Esophagus squamous epithelium (tissue), 5 donors: ENCODE measurements at places on chromosomes 3 and 15.

DNA sequence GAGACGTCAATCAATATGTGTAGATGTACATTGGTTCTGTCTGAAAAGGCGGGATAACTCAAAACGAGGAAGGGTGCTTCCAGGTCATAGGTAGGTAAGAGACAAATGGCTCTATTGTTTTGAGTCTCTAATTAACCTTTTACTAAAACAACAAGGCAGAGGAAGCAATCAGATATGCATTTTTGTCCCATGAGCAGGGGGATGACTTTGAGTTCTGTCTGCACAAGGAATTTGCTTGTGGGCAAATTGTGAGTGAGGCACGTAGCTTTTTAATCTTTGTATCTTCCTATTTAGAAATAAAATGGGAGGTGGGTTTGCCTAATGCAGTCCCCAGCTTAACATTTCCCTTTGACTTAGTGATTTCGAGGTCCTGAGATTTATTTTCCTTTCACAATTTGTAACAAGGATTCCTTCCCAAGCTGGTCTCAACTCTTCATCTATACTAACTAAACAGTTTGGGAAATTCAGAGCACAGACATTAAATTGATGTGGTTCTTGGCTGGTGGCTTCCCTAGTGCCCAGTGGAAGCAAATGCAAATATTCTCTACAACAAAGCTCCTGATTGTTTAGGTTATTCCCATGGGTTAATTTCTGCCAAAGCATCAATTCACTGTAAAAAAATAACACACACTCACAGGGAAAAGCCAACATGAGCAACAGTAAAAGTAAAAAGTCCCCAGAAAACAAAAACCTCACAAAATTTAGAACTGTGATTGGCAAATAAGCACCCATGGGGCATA, 738.8 kb upstream of the SGO1 start:
- DNase-seq = no peak

DNA sequence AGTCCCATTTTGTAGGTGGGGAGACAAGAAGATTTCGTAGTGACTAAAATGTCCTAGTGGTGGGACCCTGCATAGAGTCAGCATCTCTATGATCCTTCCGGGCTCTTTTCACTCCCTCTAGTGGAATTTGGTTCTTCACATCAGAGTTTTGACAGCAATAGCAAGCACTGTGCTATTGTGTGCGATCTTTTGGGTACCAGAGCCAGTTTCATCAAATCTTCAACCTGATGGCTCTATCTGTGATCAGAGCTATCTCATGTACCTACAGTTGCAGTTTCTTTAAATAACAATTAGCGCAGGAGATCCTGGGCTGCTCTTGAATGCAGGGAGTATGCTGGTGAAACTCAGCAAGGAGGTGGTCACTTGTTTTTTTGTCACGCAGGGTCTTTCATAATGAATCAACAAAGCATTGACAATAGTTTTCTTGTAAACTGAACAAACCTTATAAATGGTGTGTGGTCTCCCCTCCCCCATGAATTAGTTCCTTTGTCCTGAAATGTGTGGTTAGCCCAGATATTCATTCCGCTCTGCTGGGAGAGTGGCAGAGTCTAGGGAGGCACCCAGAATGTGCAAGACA, 257.2 kb upstream of the SOX2 start:
- DNase-seq = no peak

DNA sequence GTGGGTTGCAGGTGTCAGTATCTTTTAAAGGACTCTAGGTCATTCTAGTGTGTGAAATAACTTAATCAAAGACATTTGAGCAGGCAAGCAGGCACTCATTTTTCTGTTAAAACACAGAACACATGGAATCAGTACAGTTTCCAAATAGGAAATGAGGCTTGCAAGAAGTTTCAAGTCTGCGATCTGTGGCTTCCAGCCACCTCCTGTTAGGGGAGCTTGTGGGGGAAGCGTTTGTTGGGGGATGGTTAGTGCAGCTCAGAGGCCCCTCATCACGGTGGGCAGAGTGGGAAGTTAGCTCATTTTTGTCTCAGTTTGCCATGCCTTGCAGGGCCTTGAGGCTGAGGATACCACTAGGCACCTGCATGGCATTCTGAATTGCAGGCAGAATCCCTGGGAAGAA, 59.9 kb downstream of the SLC6A11 start:
- DNase-seq = no peak

DNA sequence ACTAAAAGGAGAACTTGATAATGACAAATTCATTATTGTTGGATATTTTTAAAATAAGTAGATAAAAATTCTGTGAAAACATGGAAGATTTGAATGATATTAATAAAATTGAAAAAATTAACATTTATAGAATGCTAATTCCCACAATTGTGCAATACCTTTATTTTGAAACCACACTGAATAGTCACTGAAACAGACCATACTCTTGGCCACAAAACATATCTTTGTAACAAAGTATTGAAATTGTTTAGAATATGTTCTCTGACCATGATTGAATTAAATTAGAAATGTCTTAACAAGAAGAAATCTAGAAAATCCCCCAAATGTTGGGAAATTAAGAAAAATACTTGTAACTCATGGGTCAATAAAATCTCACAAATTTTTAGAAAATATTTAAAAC, 49.2 kb downstream of the ARHGAP11B start:
- DNase-seq = no peak

DNA sequence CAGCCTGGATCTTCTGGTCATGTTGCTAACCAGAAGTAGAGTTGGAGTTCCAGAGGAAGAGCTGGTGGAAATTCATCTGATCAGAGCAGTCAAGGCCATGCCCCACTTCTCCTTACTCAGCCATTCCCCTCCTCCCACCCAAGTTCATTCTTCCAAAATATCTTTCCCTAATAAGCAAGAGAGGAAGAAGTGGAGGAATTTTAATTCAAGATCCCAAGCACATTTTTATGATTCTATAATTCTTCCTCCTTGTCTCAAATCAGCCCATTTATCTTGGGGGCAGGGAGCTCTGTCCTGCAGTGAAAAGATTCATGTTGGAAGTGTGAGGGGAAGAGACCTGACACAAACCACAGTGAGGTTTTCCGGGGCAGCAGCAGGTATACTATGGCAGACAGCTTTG, 85.0 kb upstream of the GALNT15 start:
- DNase-seq = no peak

DNA sequence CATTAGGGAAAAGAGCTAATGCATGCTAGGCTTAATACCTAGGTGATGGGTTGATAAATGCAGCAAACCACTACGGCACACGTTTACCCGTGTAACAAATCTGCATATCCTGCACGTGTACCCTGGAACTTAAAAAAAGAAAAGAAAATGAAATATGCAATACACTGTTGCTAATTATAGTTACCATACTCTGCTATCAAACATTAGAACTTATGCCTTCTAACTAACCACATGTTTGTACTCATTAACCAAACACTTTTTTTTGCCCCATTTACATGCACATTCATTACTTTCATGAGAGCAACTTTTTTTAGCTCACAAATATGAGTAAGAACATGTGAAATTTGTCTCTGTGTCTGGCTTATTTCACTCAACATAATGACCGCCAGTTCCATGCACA, 253.1 kb downstream of the CGGBP1 start:
- no peak for DNase-seq

GRCh38 chr3:197963019-197963637, 3.1 kb downstream of the LMLN start:
- DNase-seq = no peak

GRCh38 chr15:39124155-39124552, 456.7 kb upstream of the THBS1 start:
- no peak for DNase-seq

DNA sequence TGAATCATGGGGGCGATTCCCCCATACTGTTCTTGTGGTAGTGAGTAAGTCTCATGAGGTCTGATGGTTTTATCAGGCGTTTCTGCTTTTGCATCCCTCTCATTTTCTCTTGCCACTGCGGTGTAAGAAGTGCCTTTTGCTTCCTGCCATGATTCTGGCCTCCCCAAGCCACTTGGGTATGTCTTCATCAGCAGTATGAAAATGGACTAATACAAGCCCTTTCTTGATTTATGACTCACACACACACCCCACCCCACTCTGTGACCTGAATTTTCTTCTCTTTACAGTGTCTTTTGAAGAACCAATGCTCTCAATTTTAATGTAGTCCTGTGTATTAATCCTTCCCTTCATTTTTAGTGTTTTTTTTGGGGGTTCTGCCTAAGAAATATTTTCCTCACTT, 244.8 kb downstream of the PLCL2 start:
- no peak for DNase-seq

GRCh38 chr15:62505762-62506161, 340.7 kb upstream of the C2CD4B start:
- DNase-seq = no peak

- DNase-seq = no peak
Observed at GRCh38 chr3:176906046-176906905, 291.0 kb downstream of the TBL1XR1 start.

DNA sequence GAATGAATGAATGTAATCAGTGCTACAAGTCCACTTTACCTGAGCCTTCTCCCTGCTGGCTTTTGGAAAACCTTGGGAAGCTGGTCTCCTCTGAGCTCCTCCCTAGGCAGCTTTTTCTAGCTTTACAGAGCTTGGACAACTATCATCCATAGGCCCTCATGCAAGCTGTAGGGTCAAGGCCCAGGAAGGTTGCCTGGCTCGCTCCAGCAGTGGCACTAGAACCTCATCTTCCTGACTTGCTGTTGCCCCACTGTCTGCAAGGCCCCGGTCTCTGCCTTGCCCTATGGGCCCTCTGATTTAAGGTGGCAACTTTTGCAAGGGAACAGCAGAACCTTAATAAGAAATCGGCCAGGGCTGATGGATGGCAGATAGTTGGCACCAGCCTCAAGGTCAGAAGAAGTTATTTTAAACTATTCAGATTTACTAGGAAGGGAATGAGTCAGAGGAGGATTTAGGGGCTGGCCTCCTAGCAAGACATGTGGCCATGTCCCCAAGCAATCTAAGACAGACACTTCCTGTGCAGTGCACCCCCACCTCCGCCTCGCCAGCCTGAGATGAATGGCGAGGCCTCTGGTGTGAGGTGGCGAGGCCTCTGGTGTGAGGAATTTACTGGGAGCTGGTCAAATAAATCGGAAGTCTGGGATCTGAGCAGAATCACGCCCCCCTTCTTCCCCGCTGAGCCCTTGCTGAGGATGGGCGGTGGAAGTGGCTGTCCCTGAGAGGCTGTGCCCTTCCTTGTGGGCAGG, 180.8 kb downstream of the MEGF11 start:
- no peak for DNase-seq

- DNase-seq = no peak
Observed at GRCh38 chr3:98705694-98706093, 57.4 kb upstream of the ST3GAL6 start.

GRCh38 chr3:126029241-126029640, 54.7 kb downstream of the SLC41A3 start:
- no peak for DNase-seq

- DNase-seq = no peak
Observed at GRCh38 chr3:14822670-14823390, 4.1 kb downstream of the FGD5 start.

DNA sequence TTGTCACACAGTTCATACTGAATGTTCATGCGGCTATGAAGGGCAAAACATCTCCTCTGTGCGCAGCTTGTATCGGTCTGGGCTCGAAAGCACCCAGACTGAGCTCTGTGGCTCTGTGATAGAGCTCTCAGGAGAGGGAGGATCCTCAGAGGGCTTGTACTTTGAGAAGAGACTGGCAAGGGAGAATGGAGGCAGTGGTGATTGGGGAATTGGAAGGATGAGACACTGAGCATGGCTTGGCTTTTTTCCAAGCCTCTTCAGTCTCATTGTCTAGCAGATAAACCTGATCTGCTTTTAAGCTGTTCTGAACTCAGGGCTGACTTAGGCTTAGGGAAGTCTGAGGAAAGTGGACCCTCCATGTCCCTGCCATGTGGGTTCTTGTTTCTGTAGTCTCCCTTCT, 43.0 kb downstream of the RAD54L2 start:
- no peak for DNase-seq

DNA sequence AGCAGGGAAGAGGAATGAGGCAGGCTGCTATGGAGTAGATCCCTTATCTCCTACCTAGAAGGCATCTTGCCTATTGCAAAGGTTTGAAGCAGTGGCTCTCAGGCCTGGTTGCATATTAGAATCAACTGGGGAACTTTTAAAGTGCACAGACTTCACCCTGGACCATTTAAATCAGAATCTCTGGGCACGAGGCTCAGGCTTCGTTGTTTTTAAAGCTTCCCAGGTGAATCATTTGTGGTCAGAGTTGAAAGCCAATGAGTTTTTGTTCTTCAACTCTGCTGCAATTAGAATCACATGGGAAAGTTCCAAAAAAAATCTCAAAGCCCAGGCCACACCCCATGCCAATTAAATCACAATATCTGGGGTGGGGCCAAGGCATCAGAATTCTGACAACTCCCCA, 773.1 kb downstream of the AGBL1 start:
- DNase-seq = no peak

DNA sequence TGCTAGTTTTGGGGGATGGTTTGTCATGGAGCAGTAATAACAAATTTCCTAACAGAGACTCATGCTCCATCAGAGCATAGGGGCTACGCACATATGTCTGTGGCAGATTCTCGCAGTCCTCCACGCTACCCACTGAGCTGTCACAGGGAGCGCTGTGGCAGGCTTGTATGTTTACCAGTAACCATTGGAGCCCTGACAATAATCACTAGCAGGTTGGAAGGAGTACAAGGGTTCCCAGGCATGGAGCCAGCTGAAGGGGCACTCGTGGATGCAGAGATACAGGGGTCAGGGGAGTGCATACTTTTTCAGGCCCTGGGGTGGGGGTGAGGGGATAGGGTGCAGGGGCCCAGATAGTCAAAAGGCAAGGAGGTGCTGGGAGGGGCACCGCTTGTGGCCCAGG, 7.9 kb upstream of the GP9 start:
- no peak for DNase-seq

- no peak for DNase-seq
Observed at GRCh38 chr3:39479701-39480414, 12.4 kb downstream of the MOBP start.

DNA sequence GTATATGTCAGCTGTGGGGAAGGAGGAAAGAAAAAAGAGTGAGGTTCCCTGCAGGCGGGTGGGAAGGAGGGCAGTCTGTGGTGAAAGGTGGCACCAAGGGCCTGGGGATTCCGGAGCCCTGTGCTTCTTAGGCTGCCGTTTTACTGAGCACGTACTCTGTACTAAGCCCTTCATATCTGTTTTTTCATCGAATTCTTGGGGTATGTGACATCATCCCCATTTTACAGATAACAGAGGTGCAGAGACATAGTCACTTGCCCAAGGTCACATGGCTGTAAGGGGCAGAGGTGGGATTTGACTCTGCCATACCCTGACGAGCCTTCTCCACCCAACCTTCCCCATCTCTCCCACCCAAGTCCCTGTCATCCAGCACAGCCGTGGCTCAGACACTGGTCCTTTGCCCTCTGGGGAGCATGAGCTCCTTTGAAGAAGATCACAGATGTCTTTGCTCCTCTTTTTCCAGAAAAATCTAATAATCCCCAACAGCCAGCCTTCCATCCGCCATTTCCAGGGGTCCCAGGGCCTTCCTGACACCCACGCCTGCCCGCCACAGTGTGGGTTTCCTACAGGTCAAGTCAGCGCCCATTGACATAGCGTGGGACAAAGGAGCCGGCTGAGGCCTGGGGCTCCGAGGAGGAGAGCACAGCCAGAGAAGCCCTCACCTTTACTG, 24.2 kb downstream of the CYP11A1 start:
- no peak for DNase-seq

- DNase-seq = no peak
Observed at GRCh38 chr3:14488286-14489041, 51.7 kb downstream of the GRIP2 start.

GRCh38 chr15:98528046-98528725, 120.2 kb upstream of the IGF1R start:
- no peak for DNase-seq

- no peak for DNase-seq
Observed at GRCh38 chr15:55230051-55230670, 33.4 kb upstream of the RSL24D1 start.
